Head of caudate nucleus (tissue), 42 donors: ENCODE measurements at places on chromosomes 2 and 18.

DNA sequence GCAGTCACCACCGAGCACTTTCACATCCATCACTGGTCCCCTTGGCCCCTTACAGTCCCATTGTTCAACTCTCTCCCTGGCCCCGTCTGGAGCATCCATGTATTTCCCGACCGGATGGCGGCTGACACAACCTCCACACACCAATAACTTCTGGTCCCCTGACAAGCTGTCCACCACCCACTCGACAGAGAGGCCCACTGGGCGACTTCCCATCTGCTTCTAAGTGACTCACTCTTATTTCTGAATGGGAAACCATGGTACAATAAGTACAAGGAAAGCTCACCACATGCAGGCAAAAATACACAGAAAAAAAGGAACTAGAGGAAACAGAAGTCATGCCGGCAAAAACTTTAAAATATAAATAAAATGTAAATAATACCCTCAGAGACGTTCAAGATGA is 82.9 kb upstream of the RAB12 start:
- DNase-seq, result no peak

GRCh38 chr2:215780907-215781685 is 232.3 kb downstream of the MREG start:
- no peak for DNase-seq

GRCh38 chr18:33761363-33761762 is 183.3 kb downstream of the ASXL3 start:
- DNase-seq, result peak; percentile 35

- DNase-seq, result no peak
Observed at GRCh38 chr2:226077031-226077430, 677.5 kb downstream of the NYAP2 start.

- no peak for DNase-seq
Observed at GRCh38 chr2:74025971-74026612, 41.4 kb downstream of the TET3 start.

DNA sequence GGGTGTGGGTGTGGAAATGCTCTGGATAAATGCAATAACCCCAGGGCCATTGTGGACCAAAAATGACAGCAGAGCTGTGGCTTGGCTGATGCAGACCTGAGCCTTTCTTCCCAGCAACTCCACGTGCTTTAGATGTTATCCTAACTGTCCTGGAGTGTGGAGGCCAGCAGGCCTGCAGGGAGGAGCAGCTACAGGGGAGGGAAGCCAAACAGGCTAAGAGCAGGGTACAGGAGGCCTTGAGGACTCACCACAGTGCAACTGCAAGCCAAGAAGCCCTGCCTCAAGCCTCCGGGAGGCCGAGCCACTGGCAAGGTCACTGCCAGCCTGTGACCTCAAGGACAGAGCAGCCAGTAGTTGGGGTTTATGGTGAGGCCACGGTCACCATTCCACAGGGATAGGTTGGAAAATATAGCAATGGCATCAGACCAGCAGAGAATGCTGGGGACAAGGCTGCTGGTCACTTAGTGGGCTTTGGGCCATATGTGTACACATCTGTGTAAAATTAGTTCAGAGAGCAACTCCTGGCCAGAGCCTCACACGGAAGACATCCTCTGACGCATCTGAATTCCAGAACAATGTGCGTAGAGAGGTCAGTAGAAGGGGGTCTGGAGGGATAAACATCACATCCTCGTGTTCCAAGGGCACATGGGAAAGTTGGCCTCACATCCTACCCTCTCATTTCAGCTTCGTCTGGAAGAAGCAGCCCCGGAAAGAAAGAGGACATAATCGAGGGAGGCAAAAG is 76.2 kb upstream of the UPP2 start:
- no peak for DNase-seq

- no peak for DNase-seq
Observed at GRCh38 chr2:29776406-29776805, 145.0 kb downstream of the ALK start.

DNA sequence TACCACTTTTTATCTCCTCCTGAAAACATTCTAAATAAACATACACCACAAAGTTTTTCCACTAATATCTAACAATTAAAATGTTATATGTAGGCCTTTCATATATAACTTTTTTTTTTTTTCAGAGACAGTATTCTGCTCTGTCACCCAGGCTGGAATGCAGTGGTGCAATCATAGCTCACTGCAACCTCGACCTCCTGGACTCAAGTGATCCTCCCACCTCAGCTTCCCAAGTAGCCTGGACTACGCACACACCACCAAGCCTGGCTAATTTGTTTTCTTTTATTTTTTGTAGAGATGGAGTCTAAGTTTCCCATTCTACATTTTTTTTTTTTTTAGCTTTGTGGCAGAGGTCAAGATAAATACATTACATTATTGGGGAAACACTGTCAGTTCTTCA is 1612.6 kb upstream of the NXPH2 start:
- no peak for DNase-seq

- no peak for DNase-seq
Observed at GRCh38 chr2:240296104-240296406, 139.4 kb upstream of the GPC1 start.

GRCh38 chr18:2337552-2338141 is 233.7 kb downstream of the METTL4 start:
- DNase-seq, result peak; percentile 18
